NCI-H1694 (cell line): ENCODE measurements at places on chromosomes 6 and 20.

GRCh38 chr20:61385731-61386130 is 133.7 kb downstream of the CDH4 start:
- no peak for DNase-seq

- DNase-seq, result no peak
These were observed 147.3 kb downstream of the TRIM27 start for GRCh38 chr6:28776269-28777146.

GRCh38 chr6:159467473-159468041 is 225.5 kb downstream of the SOD2 start:
- DNase-seq, result no peak

- no peak for DNase-seq
These were observed 17.1 kb downstream of the RIOK1 start for GRCh38 chr6:7406743-7407142.

- no peak for DNase-seq
These were observed 1.1 kb upstream of the PANK2 start for GRCh38 chr20:3887876-3888620.

GRCh38 chr6:81436990-81437389 is 315.5 kb downstream of the TENT5A start:
- DNase-seq, result no peak

DNA sequence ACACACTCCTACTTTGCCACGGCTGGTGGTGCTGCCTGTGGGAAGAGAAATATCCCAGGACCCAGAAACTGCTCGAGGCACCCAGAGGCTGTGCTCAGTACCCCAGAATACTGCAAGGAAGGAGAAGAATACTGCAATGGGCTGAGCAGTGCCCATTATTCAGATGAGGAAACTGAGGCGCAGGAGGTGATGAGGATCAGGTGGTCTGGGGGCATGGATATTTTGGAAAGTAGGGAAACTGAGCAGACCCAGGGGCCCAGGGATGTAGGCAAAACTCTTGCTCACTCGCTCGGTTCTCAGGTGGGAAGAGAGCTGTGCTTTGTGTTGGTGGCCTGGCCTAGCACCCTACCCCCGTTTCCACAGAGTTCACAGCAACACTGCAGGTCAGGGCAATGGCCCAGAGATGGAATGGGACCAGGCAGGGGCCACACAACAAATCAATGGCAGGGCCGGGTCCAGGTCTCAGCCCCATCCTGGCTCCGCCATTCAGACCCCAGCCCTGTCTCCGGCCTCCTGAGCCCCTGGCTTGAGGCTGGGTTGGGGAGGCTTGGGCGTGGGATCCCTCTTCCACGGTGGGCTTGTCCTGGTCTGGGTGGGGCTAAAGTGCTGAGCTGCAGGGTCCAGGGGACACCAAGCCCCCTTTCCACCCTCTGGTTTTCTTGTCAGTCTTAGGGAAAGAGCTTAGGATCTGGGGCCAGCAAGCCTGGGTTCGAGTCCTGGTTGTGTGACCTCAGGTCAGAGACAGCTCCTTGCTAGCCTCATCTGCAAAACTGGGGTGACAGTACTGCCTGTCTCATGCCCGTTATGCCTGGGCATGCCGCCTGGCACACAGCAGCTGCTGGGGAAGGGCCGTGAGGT is 33.9 kb downstream of the SUN5 start:
- DNase-seq, result no peak

GRCh38 chr6:110760589-110760988 is 54.7 kb downstream of the CDK19 start:
- DNase-seq, result no peak

DNA sequence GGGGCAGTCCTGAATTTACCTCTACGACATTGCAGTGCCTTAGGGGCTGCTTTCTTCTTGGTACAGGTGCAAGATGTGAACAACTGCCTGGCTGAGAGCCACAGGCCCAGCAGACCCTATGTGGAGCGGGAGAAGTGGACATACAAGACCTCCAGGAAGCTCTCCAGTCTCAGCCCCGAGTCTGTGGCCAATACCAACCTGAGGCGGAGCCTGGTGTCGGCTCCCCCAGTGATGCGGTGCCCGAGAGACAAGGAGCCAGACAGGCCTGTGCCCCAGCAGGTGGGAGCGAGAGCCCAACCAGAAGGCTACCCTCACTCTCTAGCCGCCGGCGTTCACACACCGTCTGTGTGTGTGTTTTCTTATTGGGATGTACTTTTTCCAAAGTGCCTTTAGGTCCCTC is 59.6 kb downstream of the EFCAB8 start:
- no peak for DNase-seq

GRCh38 chr6:7731294-7731693 is 5.4 kb downstream of the BMP6 start:
- no peak for DNase-seq

GRCh38 chr6:33692760-33693158 is 18.7 kb downstream of the UQCC2 start:
- no peak for DNase-seq

DNA sequence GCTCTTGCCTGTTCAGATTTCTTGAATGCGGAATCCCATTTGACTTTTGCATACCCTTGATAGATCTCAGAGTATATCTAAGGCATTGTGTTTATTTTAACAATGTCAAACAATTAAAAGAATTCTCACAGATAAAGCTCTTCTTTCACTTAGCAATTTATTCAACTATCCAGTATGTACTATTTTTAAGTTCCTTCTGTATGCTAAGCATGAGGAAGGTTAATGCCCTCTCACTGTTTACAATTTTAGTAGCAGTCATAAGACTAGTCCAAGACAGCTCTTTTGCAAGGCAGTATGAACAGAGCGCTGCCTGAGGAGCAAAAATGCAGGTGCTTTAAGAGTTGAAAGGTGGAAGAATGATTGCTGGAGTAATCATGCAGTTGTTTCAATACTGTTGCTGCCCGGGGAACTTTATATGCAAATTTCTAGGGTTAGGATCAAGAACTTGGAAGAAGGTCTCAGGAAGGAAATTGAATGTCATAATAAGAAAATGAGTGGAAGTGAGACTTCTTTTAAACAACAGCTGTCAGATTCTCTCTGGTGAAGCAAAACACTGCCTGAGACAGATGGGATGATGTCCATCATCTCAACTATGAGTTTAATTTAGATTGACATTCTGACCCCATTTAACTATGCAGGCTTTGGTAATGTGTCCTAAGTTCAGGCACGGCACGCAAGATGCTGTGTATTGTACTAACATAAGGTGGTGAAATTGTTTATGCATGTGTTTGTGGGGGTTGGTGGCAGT is 1303.5 kb upstream of the CITED2 start:
- DNase-seq, result no peak

- no peak for DNase-seq
These were observed 480.8 kb upstream of the IMPG1 start for GRCh38 chr6:76553256-76553655.

DNA sequence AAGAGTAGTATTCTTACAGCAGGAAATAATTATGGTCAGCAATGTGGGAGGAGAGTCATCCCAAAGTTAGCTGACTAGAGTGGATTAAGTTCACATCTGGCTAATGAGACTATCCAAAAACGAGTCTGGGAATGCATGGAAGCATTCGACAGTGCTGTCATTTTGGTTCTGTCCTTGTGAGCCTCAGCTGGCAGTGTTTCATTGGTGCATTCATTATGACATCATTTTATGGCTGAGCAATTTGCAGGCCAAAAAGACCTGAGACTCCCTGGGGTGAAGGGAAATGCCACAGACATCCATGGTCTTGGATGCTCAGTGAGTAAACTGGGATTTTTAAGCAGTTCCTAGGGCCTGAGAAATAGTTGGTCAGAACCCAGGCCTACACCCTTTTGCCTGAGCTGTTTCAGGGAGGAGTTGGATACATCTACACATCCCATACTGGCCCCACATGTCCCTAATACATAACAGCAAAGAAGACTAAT is 196.4 kb upstream of the CCN2 start:
- DNase-seq, result no peak

- DNase-seq, result no peak
These were observed 499.3 kb downstream of the CDKAL1 start for GRCh38 chr6:21033575-21034026.

- no peak for DNase-seq
These were observed 78.8 kb downstream of the VEGFA start for GRCh38 chr6:43848671-43849391.

DNA sequence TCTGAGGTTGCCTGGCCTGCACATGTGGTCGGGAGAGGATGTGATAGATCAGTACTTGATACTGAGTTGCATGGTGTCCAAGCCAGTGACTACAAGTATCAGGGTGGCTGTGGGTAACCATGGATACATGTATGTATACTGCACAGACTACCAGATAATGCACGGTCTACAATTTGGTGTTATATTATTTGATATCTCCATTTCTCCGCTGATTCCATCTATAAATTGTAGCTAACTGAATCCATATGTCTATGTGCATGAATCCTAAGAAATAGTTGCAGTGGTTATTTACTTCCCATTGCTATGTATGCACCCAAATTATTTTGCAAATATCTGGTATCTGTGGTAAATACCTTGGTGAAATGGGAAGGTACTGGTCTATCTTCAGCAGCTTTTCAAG is 83.8 kb upstream of the KIF25 start:
- no peak for DNase-seq

- DNase-seq, result no peak
These were observed 38.4 kb upstream of the FUCA2 start for GRCh38 chr6:143549949-143550268.

DNA sequence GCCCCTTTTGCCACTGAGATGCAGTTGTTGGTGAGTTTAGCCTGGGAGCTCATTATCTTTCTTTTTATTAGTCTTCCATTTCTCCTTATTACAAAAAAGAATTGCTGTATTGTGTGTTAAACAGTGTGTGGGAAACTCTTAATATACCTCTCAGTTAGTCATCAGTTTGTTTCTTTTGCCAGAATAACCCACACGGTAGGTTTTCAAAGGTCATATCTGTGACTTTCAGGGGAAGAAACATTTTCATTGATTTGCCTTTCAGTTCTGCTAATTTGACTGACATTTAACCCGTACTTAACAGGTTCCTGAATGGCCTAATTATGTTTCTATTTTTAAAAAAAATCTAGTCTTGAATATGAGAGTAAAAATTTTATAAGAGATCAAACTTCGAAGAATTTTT is 145.3 kb downstream of the KHDC1L start:
- DNase-seq, result no peak

- no peak for DNase-seq
These were observed 105.4 kb downstream of the TSHZ2 start for GRCh38 chr20:53077373-53078205.

DNA sequence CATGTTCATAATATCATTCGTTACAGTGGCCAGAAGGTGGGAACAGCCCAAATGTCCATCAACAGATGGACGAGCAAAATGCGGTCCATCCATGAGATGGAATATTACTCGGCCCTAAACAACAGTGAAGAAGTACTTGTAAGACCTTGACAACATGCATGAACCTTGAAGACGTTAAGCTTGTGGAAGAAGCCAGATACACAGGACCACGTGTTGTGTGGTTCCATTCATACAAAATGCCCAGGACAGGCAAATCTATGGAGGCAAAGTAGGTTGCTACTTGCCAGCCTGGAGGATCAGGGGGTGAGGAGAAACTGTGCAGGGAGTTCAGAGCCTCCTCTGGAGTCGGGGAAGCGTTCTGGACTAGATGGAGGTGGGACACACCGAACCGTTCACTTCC is 207.1 kb downstream of the ERMARD start:
- DNase-seq, result no peak

DNA sequence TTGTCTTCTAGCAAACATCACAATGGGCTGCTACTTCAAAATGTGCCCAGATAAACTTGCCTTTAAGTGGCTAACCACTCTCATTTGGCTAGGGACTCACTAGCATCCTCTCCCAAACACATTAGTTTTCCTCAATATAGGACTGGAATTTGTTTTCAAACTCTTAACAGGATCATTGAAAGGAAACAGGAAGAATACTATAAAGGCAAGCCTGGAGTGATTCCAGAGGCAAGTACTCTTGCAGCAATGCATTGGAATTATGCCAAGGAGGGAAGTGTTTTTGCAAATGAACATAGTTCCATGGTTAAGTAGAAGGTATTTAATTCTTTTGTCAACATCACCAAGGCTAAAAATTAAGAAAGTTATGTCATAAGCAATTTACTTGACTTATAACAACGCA is 12.2 kb downstream of the EPHA7 start:
- DNase-seq, result peak; percentile 9

DNA sequence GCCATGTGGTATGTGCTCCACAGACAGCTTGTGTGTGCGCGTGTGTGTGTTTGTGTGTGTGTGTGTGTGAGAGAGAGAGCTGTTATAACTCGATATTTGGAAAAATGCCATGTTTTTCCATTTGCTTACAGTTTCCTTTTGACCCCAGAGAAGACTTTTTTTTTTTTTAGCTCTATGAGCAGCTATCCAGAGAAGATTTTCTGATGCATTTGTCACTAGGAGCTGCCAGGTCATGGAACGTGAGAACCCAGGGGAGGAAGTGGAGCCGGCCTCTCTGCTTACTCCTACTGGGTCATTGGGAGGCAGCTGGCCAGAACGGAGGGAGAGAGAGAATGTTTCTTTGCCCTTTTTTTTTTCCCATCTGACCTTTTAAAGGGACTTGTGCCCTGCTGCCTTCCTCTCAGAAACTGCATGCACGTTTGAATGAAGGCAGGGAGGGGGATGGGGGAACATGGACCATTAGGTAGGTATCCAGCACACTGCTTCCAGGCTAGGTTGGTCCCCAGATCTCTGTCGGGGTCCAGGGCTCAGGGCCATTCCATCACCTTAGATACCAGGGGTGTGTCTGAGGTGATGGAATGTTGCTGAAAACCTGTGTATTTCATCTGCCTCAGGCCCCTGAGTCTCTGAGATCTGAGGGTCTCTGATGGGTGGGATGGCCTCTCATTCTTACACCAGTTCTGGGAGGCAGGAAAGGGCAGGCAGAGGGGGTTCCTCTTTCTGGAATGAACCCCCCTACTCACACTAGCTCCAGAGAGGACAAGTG is 11.2 kb upstream of the MRPS18A start:
- DNase-seq, result peak; percentile 84

GRCh38 chr6:137764464-137764863 is 102.6 kb upstream of the TNFAIP3 start:
- no peak for DNase-seq

- no peak for DNase-seq
These were observed 20.4 kb upstream of the LBP start for GRCh38 chr20:38325905-38326304.

- no peak for DNase-seq
These were observed 51.0 kb downstream of the CPXM1 start for GRCh38 chr20:2749343-2749950.

GRCh38 chr6:153058291-153058690 is 55.8 kb upstream of the MTRF1L start:
- no peak for DNase-seq

- no peak for DNase-seq
These were observed 328.2 kb upstream of the JAG1 start for GRCh38 chr20:11001764-11002540.

DNA sequence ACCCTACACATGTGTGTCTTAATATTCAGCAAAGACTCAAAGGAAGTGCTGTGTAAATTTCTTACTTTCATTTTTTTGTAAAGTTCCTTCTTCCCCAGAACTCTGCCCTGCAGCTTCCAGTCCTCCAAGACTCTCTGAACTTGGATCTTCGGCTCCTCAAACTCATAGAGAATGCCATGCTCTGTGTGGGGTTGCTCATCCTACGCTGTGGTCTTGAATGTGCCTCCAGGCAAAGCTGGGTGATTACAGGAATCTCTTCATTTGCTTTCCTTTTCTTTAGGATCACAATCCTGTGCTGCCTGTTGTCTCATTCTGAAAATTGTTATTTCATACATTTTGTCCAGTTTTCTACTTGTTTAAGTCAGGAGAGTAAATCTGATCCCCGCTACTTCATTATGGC is 14.5 kb upstream of the CDC5L start:
- no peak for DNase-seq

- no peak for DNase-seq
These were observed 85.8 kb downstream of the PLCG1 start for GRCh38 chr20:41223112-41223511.

- no peak for DNase-seq
These were observed 112.1 kb downstream of the FARS2 start for GRCh38 chr6:5373430-5373829.

- DNase-seq, result peak; percentile 92
These were observed 24.7 kb upstream of the HDAC2 start for GRCh38 chr6:113995634-113996033.
